Brain pericyte (primary cell): ENCODE measurements at places on chromosomes 7 and 10.

DNA sequence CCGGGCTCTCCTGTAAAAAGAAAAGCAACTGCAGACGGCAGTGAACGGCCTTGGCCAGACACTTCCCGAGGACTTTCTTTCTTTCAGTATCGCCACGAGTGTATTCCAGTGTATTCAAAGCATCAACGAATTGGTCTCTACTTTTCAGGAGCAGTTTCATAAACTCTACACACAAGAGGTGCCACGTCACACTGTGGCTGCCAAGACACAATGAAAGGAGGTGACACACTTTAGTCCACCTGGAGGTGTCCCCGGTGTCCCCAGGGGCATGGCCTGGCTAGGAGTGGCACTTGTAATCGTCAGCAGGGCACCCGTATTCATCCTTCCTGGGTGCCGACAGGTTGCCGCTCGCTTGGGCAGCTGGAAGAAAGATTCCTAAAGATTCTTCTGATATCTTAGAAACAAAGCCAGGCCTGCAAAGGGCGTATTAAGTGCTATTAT is 5.0 kb downstream of the TNS3 start:
- DNase-seq = no peak

- DNase-seq = no peak
These were observed 20.1 kb downstream of the GHRHR start for GRCh38 chr7:30983914-30984247.

DNA sequence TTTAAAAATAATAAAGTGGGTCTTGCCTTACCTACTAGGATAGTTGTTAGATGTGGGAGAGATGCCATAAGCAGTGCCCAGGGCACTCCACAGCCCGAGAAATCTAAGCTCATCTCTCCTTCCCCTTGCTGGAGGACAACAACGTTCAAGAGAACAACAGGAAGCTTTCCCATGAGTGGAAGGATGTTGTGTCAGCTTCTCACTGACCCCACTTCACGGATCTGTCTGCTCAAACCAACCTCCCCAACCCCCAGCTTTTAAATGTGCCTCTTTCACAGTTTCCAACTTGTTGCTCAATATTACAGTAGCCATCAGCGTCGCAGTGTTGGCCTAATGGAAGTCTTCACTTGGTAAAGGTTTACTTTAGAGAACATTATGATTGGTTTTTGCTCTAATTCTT is 72.1 kb downstream of the PTPRE start:
- DNase-seq = no peak

- no peak for DNase-seq
These were observed 4.9 kb upstream of the FOXP2 start for GRCh38 chr7:114409750-114410149.

GRCh38 chr7:158468181-158468580 is 119.4 kb downstream of the PTPRN2 start:
- no peak for DNase-seq

DNA sequence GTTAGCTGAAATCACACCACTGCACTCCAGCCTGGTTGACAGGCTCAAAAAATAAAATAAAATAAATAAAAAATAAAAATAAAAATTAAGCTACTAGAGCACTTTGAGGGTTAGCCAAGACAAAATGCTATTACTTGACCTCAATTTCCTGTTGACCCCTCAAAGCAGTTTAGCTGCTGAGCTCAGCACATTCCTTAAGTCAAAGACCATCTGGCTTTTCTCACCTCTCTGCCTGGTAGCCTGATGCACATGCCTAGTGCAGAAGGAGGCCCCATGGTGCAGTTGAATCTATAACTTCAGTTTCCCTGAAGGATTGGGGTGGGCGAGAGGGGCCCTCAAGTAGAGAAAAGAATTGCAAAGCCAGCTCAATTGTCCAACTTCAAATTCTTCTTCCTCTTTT is 211.1 kb upstream of the GALNT17 start:
- DNase-seq = no peak

DNA sequence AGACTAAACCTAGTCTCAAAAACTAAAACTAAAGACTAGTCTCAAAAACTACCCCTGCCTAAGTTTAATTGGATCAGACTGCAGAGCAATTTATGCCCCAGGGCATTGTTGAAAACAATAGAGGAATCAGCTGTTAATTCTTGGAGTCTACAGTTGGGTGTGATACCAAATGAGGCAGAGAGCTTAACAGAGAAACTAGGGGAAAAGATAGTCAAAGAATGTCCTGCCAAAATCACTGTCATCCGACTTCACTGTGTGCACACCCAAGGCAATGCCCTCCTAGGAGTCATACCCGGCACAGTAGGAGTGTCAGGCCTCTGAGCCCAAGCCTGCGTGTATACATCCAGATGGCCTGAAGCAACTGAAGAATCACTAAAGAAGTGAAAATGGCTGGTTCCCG is 90.5 kb upstream of the TOMM7 start:
- DNase-seq = no peak
